ENCODE measurements at places on chromosomes 13 and 19. TPM values are rescaled to one million over a fixed set of nuclear protein-coding genes. Genes with fewer than 3 reads are reported as not detected.

GRCh38 chr13:108915634-108916512, 286.5 kb downstream of the MYO16 start:
- peak; percentile 88 for DNase-seq

- no peak for DNase-seq
Measured at GRCh38 chr13:68998056-68998455, 1109.6 kb upstream of the ATXN8OS start.

GRCh38 chr19:17673937-17674799, 14.0 kb downstream of the UNC13A start:
- DNase-seq, result no peak

DNA sequence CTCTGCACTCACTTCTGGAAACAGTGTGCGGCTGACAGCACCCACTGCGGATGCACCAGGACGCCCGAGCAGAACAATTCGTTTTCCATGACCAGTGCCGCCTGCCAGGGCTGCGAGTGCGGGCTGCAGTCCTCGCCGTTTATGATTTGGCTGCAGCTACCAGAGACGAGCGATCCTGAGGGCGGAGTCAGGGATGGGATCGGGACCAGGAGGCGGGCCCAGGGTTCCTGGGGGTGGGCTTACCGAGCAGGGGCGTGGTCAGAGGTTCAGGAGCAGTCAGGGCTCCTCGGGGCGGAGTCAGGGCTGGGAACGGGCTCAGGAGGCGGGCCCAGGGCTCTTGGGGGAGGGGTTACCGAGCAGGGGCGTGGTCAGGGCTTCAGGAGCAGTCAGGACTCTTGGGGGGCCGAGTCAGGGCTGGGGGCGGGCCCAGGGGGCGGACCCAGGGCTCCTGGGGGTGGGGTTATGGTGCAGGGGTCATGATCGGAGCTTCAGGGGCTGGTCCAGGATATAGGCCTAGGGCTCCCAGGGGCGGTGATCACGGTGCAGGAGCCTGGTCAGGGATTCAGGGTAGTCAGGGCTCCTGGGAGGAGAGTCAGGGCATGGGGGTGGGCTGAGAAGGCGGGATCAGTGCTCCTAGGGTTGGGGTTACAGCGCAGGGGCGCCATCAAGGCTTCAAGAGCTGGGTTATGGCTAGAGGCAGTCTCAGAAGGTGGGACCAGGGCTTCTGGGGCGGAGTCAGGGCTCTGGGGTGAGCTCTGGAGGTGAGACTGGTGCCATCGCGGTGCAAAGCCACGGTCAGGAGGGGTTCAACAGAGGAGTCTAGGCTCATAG, 1.7 kb downstream of the KLK4 start:
- no peak for DNase-seq

GRCh38 chr19:35284153-35285094, 2.1 kb downstream of the HAMP start:
- DNase-seq, result no peak

- DNase-seq, result no peak
Measured at GRCh38 chr19:55660404-55660803, 5.6 kb downstream of the U2AF2 start.

- no peak for DNase-seq
Measured at GRCh38 chr19:22286151-22286810, at the start of gene ZNF729. TSS of gene ZNF729 (plus strand) at chr19:22286441. CDS start at chr19:22286526, 85 bp downstream.

IER2 gene
- 65.6 TPM for total RNA-seq

OR7G3 gene
- not detected for total RNA-seq
